WTC11 (cell line): ENCODE measurements at places on chromosomes 7 and 10. TPM values are rescaled to one million over a fixed set of nuclear protein-coding genes. Genes with fewer than 3 reads are reported as not detected.

Gene IFIT3
- total RNA-seq: 0.14 to 0.42 TPM (median 0.39 TPM) in 3 replicates

GRCh38 chr10:86087716-86088115 lies 278.9 kb downstream of the GRID1 start:
- H3K27me3 ChIP-seq: no peaks in the 10 kb centered on the region; the same call in 1 of the 2 replicates
- no peak overlapping the region for H3K27ac ChIP-seq
- no peaks in the 10 kb centered on the region for H3K36me3 ChIP-seq
- no peak for DNase-seq

- H3K27me3 ChIP-seq: no peaks in the 10 kb centered on the region
- H3K27ac ChIP-seq: no peak overlapping the region
- H3K4me3 ChIP-seq: no peak overlapping the region
- H3K4me1 ChIP-seq: no peaks in the 10 kb centered on the region
These were observed 269.6 kb upstream of the FZD1 start for GRCh38 chr7:90994601-90995000.

- H3K27ac ChIP-seq: no peak overlapping the region
- no peaks in the 10 kb centered on the region for H3K36me3 ChIP-seq
- H3K27me3 ChIP-seq: peaks cover 3% of the 10 kb centered on the region; the same call in 1 of the 2 replicates
- H3K4me3 ChIP-seq: no peak overlapping the region
- peak; percentile 38 for DNase-seq
- peaks cover 32% of the 10 kb centered on the region for H3K4me1 ChIP-seq
These were observed 18.7 kb upstream of the ZNF488 start for GRCh38 chr10:47402641-47403301.

DNA sequence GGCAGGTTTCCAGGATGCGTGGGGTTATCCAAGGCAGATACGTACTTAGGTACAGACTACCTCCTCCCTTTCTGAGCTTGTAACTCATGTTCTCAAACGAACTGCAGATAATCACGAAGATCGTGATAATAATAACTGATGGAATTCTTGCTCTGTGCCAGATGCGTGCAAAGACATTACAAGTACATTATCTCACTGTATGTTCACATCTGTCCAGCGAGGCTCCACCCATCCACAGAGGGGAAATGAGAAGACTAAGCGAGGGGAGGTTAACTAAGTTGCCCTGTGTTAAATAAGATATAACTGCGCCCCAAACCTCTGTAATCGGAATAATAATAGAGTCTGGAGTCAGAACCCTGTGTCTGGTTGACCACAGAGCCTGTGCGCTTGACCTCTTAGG lies 1.9 kb downstream of the GALNT17 start:
- H3K27me3 ChIP-seq: no peaks in the 10 kb centered on the region
- no peak overlapping the region for H3K27ac ChIP-seq
- peaks cover 16% of the 10 kb centered on the region for H3K36me3 ChIP-seq
- peak overlapping the region; percentile 93 for H3K4me3 ChIP-seq
